Temporal lobe (tissue), 4 donors: ENCODE measurements at places on chromosomes 2 and 18. TPM values are rescaled to one million over a fixed set of nuclear protein-coding genes. Genes with fewer than 3 reads are reported as not detected.

IL1RN gene
- total RNA-seq: not detected

ALPI gene
- total RNA-seq: not detected

SERPINB13 gene
- under 0.01 TPM for total RNA-seq

HADHB gene
- total RNA-seq: 33.7 TPM

REG1B gene
- not detected for total RNA-seq

CDH19 gene
- total RNA-seq: 0.25 TPM

NPPC gene
- total RNA-seq: 0.98 TPM

RNF103 gene
- 33.9 TPM for total RNA-seq

STAT4 gene
- total RNA-seq: 3.0 TPM

UGT1A4 gene
- not detected for total RNA-seq

LYPD6B gene
- 3.4 TPM for total RNA-seq
